ENCODE measurements at places on chromosomes 7 and 10.

- DNase-seq, result no peak
Observed at GRCh38 chr10:33235951-33236350, 98.5 kb downstream of the NRP1 start.

- DNase-seq, result no peak
Observed at GRCh38 chr10:49356181-49356580, 39.7 kb downstream of the DRGX start.

DNA sequence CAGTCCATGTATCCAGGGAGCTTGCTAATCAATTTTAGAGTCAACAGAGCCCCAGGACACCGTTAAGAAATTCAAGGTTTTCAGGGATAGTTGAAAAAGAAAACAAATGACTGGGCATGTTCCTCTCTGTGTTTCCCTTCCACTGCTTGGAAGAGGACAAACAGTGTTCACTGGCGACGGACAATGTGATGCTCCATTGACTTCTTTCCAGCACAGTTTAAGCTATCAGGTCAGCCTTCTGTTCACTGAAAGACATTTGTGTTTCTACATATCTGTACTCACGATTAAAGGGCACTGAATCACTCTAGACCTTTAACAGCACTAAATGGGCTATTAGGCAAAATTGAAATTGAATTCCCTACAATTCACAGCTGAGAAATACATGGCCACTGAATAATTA lies 123.6 kb downstream of the RNLS start:
- no peak for DNase-seq

DNA sequence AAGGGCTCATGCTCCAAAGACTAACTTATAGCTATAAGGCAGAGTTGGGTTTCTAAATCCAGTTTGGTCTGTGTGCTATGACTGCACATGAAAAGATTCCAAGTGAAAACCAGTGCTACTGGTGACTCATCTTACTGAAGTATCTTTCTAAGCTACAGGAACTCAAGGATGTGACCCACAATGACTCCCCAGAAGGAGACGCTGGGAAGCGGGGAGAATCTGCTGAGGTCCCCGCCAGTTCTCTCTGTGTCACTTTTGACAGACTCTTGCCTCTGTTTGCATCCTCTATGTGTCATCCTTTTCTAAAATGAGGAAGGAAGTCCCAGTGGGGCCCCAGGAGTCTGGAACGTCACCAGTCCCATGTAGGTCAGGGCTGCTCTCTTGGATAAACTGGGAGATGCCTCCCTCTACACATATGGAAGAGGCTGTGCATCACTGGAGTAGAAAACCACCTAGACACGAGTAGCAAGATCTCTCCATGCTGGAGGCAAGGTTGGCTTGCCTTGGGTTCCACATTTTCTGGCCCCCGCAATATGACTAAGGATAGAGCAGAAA lies 28.8 kb upstream of the GPR26 start:
- no peak for DNase-seq

DNA sequence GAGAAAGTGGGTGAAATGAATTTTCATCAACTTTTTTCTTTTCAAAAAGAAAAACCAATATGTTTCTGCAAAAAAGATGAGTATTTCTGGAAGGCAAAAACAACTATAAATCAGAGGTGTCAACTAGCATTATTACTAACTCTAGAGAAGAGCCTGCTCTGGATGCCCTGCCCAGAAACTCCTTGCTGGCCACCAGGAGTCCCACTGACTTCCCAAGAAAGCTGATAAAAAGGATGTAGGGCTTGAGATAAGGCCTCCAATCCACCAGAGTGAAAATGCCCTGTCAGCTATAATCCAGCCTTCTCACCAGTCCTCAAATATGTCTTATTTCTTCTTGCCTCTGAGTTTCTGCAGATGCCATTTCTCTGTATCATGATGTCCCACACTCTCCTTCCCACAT lies 16.7 kb upstream of the FZD1 start:
- no peak for DNase-seq

GRCh38 chr10:23441251-23441650 lies 2.4 kb downstream of the OTUD1 start:
- DNase-seq, result no peak

GRCh38 chr7:103702454-103702853 lies 256.4 kb upstream of the SLC26A5 start:
- no peak for DNase-seq

DNA sequence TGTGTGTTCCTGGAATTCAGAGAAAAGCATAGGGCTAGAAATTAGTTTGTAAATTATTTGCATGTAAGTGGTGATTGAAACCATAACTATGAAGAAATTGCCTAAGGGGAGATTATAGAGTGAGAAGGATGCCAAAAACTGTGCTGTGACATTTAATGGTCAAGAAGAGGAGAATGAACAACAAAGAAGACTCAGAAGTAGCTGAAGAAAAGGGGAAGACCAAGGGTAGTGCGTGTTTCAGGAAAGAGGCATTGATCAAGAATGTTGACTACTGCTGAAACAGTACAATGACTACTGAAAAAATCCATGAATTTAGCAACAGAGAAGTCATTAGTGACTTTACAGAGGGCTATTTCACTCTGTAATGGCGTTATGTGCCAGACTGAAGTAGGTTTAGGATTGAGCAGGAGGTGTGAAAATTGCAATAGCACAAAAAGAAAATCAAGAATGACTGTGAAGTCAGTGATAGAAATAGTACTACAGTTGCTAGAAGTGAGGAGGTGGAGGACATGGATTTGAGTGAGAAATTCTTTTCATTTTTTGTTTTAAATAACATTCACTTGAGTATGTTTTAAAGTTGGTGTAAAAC lies 28.9 kb upstream of the SAMD9L start:
- no peak for DNase-seq

GRCh38 chr7:39386718-39387117 lies 179.5 kb upstream of the YAE1 start:
- DNase-seq, result no peak

GRCh38 chr7:70114806-70115205 lies 516.5 kb downstream of the AUTS2 start:
- DNase-seq, result no peak
